Hematopoietic multipotent progenitor cell treated with erythropoietin and hydrocortisone succinate and interleukin-3 and kit ligand, for 17 days (in vitro differentiated cells): ENCODE measurements at places on chromosomes 4 and X.

GRCh38 chr4:155676430-155676825 is 9.8 kb downstream of the GUCY1A1 start:
- DNase-seq: no peak

- no peak for DNase-seq
Observed at GRCh38 chr4:32342054-32342453, 1621.9 kb downstream of the PCDH7 start.

- DNase-seq: no peak
Observed at GRCh38 chr4:77050962-77051361, 24.8 kb downstream of the CCNI start.

GRCh38 chrX:124239324-124239723 is 93.1 kb upstream of the TEX13D start:
- no peak for DNase-seq

DNA sequence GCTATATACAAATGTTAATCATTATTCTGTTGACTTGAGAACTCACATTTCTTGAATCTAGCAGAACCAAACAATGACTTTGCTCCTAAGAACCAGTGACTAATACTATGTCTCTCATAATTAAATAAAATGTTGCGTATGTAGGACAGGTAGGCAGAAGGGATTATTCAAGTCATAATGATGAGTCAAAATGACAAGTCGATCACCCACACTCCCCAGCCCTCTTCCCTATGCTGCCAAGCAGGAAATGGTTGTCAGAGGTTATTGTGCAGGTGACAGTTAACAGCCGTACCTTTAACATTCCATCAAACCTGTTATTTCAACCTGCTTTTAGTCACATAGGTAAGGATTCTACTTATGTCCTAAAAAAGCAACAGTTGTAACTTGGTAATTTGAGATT is 22.0 kb upstream of the STK26 start:
- no peak for DNase-seq

- DNase-seq: no peak
Observed at GRCh38 chr4:102537269-102537668, 36.1 kb downstream of the NFKB1 start.

GRCh38 chrX:115368876-115369275 is 79.4 kb downstream of the LUZP4 start:
- DNase-seq: no peak

DNA sequence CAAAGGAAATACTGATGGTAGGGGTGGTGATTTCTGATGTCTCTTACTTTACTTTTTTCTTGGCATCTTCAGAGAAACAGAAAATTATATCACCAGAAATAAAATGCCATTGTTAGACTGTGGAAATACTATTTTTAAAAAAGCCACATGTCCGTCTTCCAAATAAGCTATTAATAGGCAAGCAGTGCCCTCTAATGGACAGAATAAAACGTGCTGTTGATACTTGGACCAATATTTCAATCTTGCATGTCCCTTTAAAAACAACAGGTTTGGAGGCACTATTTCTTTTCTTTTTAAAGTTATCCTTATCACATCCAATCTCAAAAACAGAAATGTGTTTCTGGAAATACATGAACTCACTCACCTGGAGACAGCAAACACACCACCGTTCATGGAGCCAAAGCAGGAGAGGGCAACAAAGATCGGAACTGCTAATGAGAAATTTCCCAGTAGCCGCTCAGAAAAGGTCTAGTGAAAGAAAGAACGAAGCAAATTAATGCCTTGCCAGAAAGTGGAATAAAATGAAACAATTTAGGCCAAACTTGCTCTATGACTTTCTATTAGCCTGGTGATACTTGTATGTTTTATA is 59.2 kb downstream of the SLC7A11 start:
- peak; percentile 56 for DNase-seq

GRCh38 chrX:100447655-100448397 is 37.8 kb upstream of the PCDH19 start:
- peak; percentile 4 for DNase-seq

GRCh38 chrX:46168254-46168653 is 377.0 kb downstream of the ZNF674 start:
- DNase-seq: no peak
